Lung microvascular endothelial cell (primary cell): ENCODE measurements at places on chromosomes 1 and 21. TPM values are rescaled to one million over a fixed set of nuclear protein-coding genes. Genes with fewer than 3 reads are reported as not detected.

DNA sequence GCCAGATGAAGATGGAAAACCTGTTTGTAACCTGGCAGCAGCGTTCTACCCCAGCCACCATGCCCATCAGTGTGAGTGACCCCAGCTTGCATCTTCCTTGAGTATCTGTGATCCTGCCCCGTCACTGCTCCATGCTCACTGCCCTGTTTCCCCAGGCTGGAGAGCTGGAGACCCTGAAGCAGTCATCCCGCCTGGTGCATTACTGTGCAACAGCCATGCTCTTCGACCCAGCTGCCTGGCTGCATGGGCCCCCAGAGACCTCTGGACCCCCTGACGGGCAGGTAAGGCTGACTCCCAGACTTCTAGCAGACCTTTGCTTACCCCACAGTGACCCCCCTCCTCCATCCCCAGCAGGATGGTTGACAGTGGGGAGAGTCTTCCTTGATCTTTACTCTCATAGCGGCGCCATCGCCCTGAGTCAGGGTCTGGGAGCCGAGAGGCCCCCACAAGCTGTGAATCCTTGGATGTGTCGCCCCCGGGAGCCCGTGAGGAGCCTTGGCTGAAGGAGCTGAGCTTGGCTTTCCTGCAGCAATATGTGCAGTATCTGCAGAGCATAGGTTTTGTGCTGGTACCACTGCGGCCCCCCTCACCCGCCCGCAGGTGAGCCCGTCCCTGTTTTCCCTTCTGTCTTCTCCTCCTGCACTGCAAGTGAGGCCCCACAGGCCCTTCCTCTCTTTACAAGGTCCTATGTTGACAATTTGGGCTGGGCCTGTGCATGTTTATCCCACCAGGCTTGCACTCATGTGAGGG is 10.4 kb downstream of the HYI start:
- DNase-seq: no peak

GRCh38 chr1:47238935-47239592 is 7.0 kb upstream of the TAL1 start:
- no peak for DNase-seq

DNA sequence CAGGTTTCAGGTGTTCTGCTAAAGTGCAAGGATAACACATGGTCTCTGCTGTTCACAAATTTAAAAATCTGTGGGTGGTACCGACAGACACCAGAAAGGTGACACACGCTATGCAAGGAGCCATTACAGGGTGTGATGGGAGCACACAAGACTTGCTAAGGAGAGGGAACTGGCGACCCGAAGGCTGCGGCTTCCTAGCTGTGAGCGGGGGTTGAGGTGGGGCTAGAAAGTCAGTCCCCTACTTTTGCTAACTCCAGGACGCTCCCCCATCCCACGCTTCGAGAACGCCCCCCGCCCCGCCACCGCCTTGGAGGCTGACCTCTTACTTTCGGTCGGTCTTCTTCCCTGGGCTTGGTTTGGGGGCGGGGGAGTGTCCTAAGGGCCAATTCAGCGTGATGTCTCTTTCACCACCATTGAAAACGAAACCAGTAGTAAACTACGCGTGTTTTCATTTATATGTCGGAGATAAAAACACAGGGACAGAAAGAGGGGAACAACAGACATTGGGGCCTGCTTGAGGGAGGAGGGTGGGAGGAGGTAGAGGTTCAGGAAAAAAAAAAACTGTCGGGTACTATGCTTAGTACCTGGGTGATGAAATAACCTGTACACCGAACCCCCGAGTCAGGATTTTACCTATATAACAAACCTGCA is 1.1 kb downstream of the CKS1B start:
- peak; percentile 75 for DNase-seq

DNA sequence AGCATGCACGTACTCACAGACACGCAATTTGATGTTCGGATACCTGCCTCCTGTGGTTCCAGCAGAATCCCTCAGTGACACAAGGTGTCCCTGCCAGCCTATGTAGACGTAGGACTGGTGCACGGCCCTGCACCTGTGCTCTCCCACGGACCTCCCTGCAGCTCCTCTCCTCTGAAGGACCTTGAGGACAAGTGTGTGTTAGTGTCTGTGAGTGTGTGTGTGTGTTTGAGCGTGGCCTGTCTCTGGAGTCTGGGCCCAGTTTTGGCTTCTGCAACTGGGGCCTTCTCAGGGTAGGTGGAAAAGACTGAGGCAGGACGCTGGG is 22.5 kb upstream of the DMBX1 start:
- no peak for DNase-seq

S100A7 gene
- total RNA-seq: not detected in 2 replicates

DNA sequence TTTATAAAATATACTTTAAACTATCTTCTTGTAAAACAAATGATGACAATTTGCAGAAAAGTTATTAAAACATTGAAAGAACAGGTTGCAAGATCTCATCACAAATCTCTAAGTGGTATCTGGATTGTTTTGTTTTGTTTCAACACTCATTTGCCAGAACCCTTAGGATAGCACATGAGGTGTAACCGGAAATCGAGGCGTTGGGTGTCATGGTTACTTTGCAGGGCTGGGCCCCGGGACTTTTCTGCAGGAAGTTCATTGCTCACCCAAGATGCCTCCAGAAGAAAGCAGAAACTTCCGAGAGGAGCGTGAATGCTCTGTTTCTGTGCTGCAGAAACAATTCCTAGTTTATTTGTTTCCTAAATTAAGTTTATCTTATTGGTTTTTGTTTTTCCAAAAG is 2.5 kb downstream of the DISC1 start:
- DNase-seq: peak; percentile 91

GSTM1 gene
- total RNA-seq: not detected in 2 replicates

- DNase-seq: peak; percentile 61
These were observed 3.0 kb downstream of the ATP2B4 start for GRCh38 chr1:203629507-203630082.

DNA sequence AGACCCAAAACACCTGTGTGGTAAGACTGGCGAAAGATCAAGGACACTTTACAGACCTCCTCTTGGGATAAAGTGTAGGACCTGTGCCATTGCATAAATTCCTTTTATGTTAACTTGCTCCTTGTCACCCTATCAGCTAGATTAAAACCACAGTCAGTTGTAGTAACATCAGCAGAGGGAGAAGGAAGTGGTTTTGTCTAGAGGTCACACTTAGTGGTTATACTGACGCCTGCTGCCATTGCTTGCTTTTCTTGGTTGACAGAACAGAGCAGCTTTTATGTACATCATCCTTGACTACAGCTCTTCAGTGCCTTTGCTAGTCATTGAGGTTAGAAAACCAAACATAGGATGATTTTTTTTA is 101.4 kb downstream of the PBX1 start:
- peak; percentile 23 for DNase-seq

- no peak for DNase-seq
These were observed 80.8 kb downstream of the LRRC7 start for GRCh38 chr1:69648486-69648885.

TRAPPC10 gene
- 14.6 and 26.4 TPM in 2 replicates for total RNA-seq

- no peak for DNase-seq
These were observed 9.2 kb upstream of the CPT2 start for GRCh38 chr1:53187401-53187800.

GRCh38 chr1:190102757-190103326 is 374.8 kb downstream of the BRINP3 start:
- no peak for DNase-seq

CHD5 gene
- total RNA-seq: under 0.01 TPM in 2 replicates

DNA sequence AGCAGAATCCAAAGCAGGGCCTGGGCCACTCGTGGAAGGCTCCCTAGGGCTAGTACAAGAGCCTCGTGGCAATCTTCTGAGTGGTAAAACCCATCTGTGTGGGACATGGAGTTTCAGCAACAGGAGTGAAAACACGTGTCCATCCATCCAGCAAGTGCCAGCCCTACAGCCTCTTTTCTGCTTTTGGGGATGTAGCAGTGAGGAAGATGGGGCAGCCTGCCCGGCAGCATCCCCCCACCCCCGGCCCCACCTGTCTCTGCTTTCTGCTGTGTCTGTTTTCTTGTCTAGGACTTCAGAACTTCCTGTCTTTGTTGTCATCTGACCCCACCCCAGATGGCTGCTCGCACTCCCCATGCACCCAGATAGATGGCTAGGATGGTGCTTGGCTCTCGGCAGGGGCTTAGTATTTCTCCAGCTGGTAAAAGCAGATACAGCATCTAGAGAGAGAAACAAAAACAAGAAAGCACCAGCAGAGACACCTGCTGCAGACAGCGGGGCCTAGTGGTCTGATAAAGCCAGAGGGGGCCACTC is 1.5 kb downstream of the CPTP start:
- DNase-seq: no peak

DNA sequence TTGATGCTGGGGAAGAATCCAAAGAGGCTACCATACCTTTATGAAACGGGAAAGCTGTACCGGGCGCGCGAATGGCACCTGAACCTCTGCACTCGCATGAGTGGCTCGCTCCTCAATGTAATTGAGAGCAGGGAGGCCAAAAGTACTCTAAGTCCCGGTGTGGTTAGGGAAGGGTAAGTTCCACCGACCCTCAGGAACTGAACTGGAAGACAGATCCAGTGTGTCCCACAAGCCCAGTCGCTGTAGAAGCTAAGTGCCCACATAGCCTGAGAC is 1.0 kb downstream of the GATAD2B start:
- no peak for DNase-seq

FBXO42 gene
- total RNA-seq: 5.2 and 6.3 TPM in 2 replicates

- no peak for DNase-seq
These were observed 307.2 kb downstream of the HHIPL2 start for GRCh38 chr1:222240536-222241181.

NBPF20 gene
- total RNA-seq: 1.1 and 1.8 TPM in 2 replicates

DNA sequence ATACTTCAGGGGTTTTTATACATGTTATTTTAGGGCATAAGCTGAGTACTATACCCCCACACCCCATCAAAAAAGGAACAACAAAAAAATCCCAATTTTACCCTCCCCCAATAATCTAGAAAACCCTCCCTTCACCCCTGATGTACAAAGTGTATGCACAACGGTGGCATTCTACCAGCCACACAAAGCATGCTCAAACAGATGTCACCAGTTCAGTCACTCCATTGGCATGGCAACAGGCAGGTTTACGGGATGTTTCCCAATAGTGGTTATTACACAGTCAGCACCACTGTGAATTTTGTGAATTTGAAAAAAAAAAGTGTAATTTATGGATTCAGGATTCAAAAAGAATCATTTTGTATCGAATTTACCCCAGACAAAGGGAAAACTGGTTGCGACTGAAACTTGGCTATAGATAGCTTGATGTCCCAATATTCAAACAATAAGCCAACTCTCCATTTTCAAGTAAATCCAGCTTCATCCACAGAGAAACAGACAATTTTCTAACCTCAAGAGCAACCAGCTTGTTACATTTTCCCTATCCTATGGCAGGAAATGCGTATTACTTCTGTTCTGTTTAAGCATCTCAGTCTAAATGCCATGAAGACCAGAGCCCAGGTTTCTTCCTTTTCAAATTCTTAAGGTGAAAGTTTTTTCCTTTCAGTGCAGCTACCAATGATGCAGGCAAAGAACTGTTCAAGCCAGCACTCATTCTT is 34.0 kb upstream of the SLC45A3 start:
- DNase-seq: no peak

GRCh38 chr1:50570066-50570468 is 146.8 kb upstream of the DMRTA2 start:
- DNase-seq: no peak

C2CD4D gene
- total RNA-seq: under 0.01 and 0.20 TPM in 2 replicates

- no peak for DNase-seq
These were observed 318.3 kb downstream of the MATN1 start for GRCh38 chr1:30405081-30405480.

DNA sequence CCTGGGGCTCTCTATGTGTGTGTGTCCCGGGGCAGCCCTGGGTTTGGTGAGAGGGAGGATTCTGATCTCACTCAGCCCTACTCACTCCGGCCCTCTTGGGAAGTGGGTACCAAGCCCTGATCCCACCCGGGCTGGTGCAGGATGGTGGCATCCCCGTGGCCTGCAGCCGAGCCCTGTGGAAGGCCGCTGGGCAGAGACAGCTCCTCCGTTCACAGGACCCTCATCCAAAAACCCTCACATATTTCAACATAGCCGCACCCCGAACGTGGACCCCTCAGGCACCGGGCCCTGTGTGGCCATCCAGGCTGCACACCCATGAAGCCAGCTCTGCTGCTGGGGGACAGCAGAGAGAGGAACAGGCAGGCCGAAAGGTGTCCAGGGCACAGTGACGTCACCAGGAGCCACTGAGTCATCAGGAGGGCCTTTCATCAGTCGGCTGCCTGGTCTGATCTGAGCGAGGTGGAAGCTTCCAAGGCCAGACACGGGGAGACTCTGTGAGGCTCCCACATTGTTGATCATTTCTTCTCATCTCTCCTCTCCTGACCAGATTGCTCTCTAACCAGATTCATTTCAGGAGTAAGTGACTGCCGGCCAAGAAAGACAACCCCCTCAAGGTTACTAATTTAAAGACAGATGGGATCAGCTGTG is 16.2 kb upstream of the GPR157 start:
- DNase-seq: peak; percentile 53

DNA sequence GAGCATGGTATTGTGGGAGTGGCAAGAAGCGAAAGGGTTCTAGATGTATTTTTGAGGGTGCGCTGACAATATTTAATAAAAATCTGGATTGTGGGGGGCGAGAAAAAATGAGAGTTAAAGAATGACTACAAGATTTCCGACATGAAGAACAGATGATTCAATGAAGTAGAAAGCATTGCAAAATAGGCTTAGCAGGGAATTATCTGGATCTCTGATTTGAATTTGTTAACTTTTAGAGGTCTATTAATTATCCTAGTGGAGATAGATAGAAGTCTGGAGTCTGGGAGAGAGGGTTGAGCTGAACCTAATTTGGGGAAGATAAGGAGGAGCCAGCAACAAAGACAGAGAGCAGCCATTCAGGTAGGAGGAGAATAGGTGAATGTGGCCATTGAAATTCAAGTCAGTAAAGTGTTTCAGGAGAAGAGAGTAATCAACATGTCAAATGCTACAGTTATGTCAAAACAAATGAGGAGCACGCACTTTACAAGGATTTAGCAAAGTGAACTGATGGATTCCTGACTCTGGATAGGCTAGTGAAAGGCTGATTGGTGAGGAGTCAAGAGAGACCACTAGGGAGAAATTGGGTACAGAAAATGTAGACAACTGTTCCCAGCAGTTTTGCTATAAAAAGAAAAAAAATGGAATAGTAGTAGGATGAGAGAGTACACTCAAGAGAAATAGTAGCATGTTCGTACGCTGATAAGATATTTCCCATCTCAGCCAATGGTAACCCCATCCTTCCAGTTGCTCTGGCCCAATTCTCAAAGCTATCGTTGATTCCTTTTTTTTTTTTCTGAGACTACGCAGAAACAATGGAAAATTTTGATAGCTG is 393.2 kb upstream of the CXADR start:
- DNase-seq: no peak

GRCh38 chr1:159089184-159089791 is 12.7 kb upstream of the AIM2 start:
- DNase-seq: no peak

DNA sequence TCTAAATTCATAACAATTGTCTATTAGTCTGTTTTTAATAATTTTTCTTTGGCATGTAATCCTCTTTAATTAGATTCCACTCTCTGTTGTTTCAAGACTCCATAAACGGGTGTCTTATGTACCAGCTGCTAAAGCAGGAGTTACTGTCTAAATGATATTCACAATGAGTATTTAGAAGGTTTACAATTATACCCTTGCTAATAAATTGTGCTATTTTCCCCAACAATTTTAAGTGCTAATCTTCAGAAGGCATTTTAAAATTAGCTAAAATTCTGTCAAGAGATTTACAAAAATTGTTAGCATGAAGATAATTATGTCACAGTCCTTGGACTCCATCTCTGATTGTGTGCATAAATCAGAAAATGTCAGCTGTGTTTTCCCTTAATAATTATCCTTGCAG is 83.7 kb downstream of the DPYD start:
- DNase-seq: no peak
